Ovary (tissue), 10 donors: ENCODE measurements at places on chromosomes 1 and 21. TPM values are rescaled to one million over a fixed set of nuclear protein-coding genes. Genes with fewer than 3 reads are reported as not detected.

RPS8 gene
- 10,301 TPM for total RNA-seq

VAV3 gene
- 2.1 TPM for total RNA-seq

TRIM45 gene
- 5.3 TPM for total RNA-seq

DNA sequence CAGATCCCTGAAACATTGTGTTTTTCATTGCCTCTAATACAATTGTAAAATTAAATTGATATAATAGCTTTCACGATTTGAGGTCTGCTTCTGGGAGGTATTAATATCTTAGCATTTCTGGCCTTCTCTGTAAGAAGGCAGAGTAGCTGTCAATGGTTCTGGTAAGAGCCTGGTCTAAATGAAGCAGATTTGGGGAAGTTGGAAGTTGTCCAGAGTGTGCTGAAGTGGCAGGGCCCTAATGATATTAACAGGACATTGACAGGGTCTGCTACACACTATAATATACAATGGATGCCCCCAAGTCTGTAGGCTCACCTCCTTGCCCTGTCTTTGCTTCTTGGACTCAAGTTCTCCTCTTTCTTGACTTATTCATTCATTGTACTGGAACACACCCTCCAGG lies 99.5 kb downstream of the C4BPA start:
- no peak for DNase-seq

DNA sequence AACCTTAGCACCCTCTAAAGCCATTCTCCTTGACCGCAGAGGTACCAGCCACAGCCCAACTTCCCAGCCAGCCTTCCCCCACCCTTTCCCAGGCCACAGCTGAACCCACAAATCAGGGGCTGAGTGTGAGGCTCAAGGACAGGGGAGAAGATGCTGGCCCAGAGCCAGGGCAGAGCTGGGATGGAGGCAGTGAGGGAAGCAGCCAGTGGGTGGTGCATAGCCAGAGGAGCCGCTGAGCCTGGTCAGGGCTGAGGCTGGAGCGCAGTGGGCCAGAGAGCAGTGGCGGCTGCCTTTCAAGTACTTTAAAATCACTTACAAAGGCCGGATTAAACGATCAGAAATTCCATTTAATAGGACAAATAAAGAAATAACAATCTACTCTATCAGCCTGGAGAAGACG lies 36.3 kb downstream of the DMAP1 start:
- peak; percentile 85 for DNase-seq

DNA sequence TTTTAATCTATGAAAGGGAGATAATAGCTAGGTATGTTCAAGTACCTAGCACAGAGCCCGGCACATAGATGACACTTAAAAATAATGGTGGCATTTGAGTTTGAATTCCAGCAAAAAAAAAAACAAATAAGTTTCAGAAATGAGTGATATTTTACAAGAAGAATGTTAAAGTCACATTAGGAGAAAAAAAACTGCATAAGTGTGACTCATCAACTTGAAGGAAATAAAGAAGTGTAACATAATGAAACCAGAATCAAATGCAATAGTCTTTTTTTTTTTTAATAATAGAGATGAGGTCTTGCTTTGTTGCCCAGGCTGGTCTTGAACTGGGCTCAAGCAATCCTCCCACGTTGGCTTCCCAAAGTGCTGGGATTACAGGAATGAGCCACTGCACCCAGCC lies 17.1 kb downstream of the DNASE2B start:
- DNase-seq, result no peak

DNA sequence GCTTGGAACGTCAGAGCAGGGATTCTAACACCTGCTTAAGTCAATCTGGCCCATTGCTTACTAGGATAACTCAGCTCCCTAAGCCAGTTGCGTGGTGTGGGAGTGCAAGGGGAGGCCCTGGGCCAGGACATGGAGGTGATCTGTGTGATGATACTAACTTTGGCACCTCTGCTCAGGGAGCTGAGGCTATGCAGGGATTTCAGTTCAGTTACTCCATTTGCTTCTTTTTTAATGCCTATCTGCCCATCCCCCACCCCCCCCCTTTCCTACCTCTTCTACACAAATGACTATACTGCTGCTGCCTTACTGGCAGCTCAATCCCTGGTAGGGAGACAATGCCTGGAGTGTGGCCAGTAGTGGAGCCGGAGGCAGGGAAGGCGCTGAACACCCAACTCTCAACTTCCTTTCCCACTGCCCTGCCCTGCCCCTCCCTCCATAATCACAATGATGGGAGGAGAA lies 19.5 kb downstream of the INKA2 start:
- DNase-seq, result no peak
